ENCODE measurements at places on chromosomes 12 and 14.
A peak's percentile ranks its signal among the peaks of the same experiment; 100 is the strongest.

- DNase-seq = peak; percentile 89
Observed at GRCh38 chr14:39114073-39114838, at the start of gene GEMIN2. TSS of gene GEMIN2 (plus strand) at chr14:39114323. CDS start at chr14:39114339, 16 bp downstream.

GRCh38 chr12:81835783-81836182 is 76.6 kb upstream of the PPFIA2 start:
- DNase-seq = no peak

DNA sequence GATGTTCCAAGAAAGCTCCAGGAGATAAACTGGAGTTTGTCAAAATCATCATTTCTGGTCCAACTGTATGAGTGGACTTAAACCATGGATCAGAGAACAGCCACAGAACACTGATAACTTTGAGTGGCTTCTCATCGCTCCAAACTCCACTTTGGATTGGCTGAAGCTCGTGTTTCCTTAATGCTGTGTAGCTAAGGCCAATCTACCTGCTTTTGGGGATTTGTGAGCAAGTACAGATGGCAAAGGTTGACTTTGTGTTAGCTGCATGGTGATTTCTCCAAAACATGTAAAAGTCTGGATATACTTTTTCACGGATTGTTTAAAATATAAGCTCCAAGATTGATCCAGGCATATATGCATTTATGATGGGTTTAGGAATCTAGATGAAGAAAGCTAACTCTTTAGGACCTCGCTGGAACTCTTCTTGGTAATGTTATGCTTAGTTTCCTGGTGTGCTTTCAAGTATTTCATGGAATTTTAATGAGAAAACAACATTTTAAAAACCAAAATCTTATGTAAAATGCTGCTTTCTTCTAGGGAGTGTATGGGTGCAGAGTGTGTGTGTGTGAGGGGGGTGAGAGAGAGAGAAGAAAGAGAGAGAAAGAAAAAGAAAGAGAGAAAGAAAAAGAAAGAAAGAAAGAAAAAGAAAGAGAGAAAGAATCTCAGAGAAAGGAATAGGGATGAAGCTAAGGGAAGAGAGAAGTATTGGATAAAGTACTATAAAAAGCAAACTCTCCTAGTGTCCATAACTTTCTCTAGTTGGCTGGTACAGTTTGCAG is 11.6 kb upstream of the PAX9 start:
- DNase-seq = no peak

- no peak for DNase-seq
Observed at GRCh38 chr14:85688006-85688405, 158.1 kb downstream of the FLRT2 start.

DNA sequence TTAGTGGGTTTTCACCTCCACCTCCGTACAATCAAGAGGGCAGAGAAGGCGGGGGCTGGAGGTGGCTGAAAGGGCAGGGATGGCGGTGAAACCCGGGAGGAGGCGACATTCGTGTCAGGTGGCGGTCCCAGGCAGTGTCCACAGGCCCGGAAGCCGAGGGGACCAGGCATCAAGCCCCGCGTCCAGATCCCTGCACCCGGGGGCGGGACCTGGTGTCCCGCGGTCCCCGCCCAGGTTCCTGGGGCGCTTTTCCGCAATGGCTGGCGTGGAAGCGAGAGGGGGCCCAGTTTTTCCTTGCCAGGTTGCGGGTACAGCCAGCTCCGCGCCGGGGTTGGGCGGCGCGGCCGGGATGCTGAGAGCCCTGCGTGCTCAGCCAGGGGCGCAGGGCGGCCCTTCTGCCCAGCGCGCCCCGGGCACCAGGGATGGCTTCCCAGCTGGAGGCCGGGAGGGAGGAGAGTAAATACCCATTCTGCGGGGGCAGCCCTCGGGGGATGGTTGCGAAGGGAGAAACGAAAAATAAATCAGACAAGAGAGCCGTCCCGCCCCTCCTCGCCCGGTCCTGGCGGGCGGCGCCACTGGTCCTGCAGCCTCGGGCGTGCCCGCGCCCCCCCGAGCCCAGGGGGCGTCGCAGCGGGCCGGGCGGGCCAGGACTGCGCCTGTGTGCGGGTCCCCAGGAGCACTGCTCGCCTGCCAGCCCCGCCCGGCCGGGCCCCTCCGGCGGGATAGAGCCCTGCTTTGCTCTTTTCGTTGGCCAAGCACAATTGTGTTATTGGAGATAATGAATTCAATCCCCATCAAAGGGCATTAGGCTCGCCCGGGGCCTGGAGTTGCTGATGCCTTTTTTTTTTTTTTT is 11.5 kb downstream of the FOXA1 start:
- peak; percentile 66 for DNase-seq

- DNase-seq = peak; percentile 78
Observed at GRCh38 chr12:40107098-40107802, 1.4 kb upstream of the SLC2A13 start.

GRCh38 chr12:117092886-117093285 is 6.3 kb downstream of the TESC start:
- DNase-seq = no peak

DNA sequence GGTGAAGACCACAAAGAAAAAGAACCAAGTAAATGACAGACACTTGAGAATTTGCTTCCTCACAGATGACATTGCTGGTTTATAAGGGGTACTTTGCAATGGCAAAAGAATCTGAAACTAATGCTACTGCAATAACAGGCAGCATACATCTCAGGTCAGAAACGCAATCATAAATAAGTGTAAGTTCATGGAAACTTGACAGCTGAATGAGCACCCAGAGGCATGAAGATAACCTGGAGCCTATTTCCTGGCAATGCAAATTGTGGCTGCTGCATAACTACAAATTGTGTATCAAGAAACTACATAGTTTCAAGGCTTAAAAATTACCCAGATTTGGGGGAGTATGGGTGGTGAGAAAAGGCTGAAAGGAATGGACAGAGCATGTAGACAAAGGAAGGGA is 8.5 kb upstream of the MYO1A start:
- no peak for DNase-seq

DNA sequence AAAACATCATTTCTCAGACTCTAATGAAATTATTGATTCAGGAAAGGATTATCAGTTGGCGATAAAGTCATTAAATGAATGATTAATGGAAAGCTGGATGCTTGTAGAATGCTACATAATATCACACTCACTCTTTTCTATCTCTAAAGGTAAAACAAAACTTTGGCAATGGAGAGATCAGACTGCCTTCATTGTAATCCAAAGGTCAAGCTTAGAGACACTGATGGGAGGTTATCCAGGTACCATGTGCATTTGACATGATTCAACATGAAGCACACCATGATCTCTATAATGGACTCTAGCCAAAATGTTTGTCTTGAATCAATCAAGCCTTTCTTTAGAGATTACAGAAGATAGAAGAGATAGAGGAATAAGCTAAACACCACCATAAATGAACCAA is 110.1 kb upstream of the USP44 start:
- DNase-seq = no peak

GRCh38 chr12:13278249-13278787 is 81.8 kb downstream of the EMP1 start:
- peak; percentile 65 for DNase-seq

GRCh38 chr12:89796798-89797382 is 88.3 kb upstream of the ATP2B1 start:
- no peak for DNase-seq

GRCh38 chr14:100688598-100689461 is 37.9 kb upstream of the DLK1 start:
- no peak for DNase-seq

GRCh38 chr12:94769047-94769420 is 118.7 kb upstream of the TMCC3 start:
- no peak for DNase-seq

GRCh38 chr12:124675881-124676713 is 108.7 kb upstream of the NCOR2 start:
- no peak for DNase-seq

DNA sequence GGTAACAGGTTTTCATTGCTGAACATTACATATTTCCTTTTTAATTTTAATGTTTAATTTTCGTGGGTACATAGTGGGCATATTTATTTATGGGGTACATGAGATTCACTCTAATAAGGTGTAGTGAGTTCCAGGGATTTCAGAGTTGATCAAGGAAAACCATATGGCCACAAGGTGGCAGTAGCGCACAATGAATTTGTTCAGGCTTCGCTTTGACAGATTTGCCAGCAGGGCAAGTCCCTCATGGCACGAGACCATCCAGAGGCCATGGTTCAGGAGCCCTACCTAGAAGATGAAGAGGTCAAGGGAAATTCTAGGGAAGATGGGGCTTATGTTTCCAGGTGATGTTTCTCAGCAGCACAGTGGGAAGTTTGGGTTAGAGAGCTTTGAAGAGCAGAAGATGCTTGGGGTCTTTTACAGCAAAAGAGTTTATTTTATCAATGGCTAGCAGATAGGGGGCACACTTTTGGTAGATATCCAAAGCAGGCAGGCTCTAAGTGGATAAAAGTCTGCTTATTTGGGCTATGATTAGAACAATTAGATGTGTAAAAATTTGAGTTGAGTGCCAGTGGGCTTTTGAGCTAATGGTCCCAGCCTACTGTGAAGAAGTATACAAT is 1004.4 kb downstream of the AACS start:
- DNase-seq = no peak

- DNase-seq = no peak
Observed at GRCh38 chr12:49086116-49086515, 8.5 kb downstream of the DHH start.

DNA sequence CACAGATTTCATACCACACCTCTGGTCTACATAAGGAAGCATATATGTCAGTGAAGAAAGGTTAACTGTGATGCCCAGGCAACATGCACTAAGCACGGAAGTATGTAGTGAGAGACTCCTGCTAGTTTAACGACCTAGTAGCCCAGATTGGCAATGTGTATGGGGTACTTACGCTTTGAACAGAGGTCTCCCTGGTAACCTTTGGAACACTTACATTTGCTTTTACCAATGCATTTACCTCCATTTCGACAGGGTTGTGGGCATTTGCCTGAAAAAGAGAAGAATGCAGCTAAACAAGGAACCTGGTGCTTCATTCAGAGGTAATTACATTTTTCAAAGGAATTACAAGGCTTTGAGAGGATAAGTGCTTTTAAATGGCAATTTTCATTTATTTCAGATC is 65.2 kb downstream of the WIF1 start:
- DNase-seq = no peak

- no peak for DNase-seq
Observed at GRCh38 chr14:69226736-69227135, 33.2 kb upstream of the GALNT16 start.

GRCh38 chr14:85811340-85811739 is 281.4 kb downstream of the FLRT2 start:
- DNase-seq = no peak

DNA sequence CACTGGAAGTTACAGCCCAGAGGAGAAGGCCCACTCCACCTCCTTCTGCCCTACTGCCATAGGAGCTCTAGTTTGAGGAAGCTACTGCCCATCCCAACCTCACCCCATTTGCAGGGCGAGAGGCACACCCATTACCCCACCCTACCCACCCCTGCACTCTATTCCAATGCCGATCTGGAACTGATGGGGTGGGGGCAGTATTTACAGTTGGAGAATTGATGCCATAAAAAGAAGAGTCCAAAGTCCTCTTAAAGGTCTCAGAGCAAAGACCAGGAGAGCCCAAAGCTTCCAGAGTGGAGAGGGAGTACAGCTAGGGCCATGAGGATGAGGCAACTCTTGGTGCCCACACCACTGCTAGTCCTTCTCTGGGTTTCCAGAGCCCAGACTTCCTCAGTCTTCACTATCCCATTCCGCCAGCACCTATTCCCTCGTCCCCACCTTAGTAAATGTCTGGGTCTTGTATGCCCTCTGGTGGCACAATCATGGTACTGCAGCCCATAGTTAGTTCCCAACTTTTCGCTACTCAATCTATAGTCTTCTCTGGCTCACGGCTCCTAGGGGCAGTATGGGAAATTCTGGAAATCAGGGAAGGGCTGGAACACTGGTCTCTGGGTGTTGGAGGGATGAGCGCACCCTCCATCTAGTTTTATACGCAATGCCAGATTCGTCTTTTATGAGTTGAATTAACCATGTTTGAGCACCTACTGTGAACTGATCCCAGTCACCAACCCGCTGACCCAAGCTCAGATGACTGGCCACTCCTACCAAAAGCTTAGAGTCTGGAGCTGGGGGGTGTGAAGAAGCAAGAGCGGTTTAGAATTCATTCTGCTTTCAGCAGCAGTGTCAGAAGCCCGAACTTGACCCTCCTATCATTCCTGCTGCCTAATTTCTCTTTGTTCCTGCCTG is 6.9 kb upstream of the ADCY6 start:
- peak; percentile 80 for DNase-seq

GRCh38 chr14:26427097-26427496 is 170.7 kb downstream of the NOVA1 start:
- DNase-seq = no peak

DNA sequence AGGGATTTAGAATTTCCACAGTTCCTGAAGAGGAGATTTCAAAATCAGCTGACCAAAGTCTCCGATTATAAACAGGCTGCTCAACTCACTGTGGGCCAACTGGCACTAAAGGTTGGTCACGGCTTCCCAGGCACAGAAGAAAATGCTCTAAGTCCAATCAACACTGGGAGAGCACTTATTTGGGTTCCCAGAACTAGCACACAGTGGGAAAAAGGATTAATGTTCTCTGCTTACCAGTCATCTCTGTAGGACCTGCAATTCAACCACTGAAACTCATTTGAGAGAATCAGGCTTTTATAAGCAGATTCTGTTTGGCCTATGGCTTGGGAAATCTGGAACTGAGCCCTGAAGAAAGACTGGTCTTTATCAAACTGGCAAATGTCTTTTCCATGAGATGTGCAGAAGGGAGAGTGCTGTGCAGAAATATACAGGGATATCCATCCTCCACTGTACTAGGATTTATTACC is 49.4 kb downstream of the ABCC9 start:
- DNase-seq = no peak

DNA sequence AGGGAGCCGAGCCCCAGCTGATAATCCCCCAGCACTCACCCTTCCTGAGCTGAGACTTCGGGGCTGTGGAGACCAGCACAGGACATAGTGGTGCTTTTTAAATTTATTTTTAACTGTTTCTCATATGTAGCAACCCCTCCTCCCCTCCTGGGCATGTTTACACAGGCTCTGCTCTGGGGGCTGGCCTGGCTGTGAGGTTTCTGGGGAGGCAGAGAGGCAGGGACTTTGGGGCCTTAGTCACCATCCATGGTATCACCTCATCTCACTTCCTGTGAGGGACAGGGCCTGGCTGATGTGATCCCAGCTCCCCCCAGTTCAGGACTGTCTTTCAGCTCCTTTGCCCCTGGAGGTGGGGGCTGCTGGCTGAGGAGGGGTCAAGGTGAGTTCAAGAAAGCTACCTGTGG is 20.4 kb downstream of the VASH1 start:
- no peak for DNase-seq

DNA sequence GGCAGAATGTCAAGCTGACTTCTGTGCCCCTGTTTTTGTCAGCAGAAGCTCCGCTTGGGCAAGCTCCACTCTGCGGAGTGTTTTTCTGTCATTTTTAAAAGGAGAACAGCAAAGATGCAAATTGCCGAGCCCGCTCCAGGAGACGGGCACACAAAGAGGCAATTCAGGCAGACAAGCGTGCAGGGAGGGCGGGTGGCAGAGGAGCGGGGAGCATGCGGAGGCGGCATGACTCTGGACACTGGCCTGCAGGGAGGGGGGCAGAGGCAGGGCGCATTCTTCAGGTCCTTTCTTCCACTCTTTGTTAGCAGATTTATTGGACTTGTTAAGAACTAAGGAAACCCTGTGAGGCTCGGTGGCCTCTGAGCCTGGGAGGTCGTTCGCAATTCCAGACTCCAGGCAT is 187.3 kb upstream of the RMST start:
- no peak for DNase-seq

GRCh38 chr12:8661016-8661415 is 1.6 kb downstream of the MFAP5 start:
- DNase-seq = no peak

- DNase-seq = no peak
Observed at GRCh38 chr14:104510216-104510615, 69.3 kb upstream of the C14orf180 start.

GRCh38 chr12:68317047-68317667 is 15.0 kb downstream of the MDM1 start:
- DNase-seq = no peak
